ENCODE measurements at places on chromosomes 1 and 21. TPM values are rescaled to one million over a fixed set of nuclear protein-coding genes. Genes with fewer than 3 reads are reported as not detected.

DNA sequence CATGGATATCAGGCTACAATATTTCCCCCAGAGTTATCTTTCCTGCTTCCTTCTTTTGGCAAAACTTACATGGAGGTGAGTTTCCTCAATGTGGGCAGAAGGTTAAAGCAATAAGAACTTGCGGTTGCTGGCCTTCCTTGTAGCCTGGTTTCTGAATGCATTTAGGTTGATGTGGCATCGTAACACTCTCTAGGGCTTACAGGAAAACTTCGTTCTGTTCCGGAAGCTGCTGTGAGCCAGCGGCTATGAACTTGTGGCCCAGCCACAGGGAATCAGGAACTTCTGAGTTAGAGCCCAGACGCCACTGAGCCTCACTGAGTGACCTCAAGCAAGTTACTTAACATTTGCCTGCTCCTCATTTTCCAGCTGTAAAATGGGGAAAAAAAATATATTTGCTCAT, 623.4 kb upstream of the ADAMTS5 start:
- DNase-seq: no peak

- DNase-seq: no peak
Measured at GRCh38 chr21:33198346-33199099, 31.2 kb upstream of the IFNAR2 start.

DNA sequence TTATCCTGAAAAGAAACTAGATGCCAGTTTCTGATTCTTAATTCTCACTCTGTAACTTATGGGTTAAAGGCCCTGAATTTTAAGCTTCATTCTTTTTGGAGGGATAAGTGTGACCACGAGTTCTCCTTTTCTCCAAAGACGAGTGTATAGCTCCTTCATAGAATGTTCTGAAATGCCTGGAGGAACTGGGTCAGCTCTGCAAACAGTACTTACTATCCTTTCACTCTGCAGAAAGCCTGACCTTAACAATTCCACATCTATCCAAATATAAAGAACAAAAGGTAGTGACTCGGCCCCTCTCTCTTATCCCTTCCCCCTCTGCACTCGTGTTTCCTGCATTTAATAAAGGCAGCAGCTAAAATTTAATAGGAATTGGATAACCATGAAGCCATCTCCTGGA, 150.5 kb downstream of the LYPLAL1 start:
- no peak for DNase-seq

- no peak for DNase-seq
Measured at GRCh38 chr1:46807046-46807972, 8.5 kb downstream of the CYP4B1 start.

DNA sequence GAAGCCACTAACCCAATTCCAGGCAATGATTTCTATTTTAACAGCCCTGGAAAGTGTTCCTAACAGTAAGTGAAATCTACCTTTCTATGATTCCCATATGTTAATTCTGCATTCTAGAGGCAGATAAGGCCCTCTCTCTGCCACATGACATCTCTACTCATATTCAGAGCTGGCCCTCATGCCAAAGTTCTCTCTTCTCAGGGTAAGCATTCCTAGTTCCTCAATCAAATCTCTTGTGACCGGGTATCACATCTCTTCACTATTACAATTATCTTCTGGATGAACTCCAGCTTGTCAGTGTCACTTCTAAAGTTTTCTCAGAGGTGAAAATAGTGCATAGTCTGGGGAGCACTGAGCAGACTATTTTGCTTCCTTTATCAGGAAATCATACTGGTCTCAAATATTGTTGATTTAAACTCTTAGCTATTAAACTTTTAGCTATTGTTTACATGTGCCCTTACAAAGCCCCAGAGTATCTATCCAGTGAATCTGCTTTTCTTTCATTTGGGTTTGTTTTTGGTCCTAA, 66.4 kb upstream of the TNFSF18 start:
- no peak for DNase-seq

GRCh38 chr1:190170321-190170720, 307.3 kb downstream of the BRINP3 start:
- no peak for DNase-seq

ADARB1 gene
- total RNA-seq: 2.2 TPM

RGS13 gene
- total RNA-seq: not detected
